ENCODE measurements at places on chromosomes 4 and X.

- no peak for DNase-seq
Measured at GRCh38 chrX:20230406-20230805, 36.3 kb downstream of the RPS6KA3 start.

DNA sequence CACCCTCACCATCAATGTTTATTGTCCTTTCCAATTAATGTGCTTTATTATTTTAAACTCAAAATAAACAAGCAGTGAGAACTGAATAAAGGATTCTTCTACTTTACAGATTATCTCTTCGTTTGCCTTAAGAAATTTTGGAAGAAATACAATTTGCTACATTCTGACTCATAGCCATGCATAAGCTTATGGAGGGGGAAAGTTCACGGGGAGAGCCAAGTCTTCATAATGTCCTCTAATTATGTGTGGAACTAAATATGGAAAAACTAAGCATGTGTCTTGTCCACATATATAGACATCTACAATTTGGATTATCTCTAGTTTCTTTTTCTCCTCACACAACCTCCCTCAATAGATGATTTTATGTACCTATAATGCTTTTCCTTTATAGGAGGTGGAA, 17.5 kb downstream of the CXCL13 start:
- DNase-seq: no peak

DNA sequence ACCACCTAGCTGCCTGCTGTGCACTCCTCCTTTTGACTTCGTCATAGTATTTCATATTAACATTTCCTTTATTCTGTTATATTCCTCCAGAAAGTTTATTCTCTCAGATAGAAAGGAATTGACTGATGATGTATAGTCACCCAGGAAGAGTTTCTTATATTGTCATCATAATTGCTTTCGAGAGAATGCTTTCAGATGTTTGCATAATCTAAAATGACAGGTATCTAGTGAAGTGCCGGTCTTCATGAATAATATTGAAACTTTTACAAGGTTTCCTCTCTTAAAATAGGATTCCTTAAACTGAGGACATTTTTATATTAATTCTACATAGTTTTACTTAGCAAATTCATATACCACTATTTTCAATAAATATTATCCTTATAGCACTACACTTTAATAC, 10.1 kb downstream of the SEC24D start:
- no peak for DNase-seq

DNA sequence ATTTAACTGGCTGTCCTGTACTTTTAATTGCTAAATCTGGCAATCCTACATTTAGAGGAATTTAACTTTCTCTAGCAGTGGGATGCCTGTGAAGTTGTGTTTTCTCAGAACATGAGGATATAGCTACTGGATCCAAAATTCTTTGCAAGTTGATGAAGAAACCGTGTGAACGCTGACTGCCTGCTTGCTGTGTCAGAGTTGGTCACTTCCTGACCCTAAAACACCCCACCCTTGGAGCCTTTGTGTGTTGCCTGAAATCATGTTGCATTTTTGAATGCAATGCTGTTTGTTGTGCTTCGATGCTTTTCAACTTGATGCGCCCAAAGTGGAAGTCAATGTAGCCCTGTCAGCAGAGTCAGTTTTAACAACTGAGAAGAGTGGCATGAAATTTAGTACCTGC, 211.2 kb downstream of the ANK2 start:
- DNase-seq: no peak

GRCh38 chr4:157992038-157992705, 180.7 kb downstream of the GASK1B start:
- DNase-seq: no peak

DNA sequence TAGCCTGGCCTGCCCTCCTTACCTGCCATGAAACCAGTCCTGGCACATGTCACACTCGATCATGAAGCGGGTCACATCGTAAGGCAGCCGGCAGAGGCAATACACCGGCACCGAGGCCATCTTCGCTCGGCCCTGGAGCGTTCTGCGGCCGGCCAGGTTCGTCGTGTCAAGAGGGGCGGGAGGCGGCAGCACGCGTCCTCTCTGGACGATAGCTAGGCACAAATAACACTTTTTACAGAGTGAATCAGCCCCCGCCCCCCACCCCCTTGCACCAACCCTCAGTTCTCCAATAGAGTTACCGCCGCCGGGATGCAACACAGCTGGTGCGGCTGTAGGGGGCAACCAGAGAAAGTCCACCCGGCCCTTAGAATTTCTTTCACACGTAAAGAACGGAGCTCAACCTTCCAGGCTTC, 1.7 kb downstream of the PHF8 start:
- peak; percentile 39 for DNase-seq

DNA sequence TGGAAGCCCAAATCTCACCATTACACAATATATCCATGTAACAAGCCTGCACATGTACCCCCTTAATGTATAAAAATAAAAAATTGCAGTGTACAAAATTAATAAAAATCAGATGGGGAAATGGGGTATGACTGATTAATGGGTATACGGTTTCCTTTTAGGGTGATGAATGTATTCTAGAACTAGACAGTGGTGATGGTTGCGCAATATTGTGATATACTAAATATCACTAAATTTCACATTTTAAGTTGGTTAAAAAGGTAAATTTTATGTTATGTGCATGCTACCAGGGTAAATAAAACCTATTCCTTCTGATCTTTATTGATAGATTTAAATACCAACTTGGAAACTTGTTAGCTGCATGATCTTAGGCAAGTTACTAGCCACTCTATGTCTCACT, 129.4 kb downstream of the SPANXA1 start:
- no peak for DNase-seq

DNA sequence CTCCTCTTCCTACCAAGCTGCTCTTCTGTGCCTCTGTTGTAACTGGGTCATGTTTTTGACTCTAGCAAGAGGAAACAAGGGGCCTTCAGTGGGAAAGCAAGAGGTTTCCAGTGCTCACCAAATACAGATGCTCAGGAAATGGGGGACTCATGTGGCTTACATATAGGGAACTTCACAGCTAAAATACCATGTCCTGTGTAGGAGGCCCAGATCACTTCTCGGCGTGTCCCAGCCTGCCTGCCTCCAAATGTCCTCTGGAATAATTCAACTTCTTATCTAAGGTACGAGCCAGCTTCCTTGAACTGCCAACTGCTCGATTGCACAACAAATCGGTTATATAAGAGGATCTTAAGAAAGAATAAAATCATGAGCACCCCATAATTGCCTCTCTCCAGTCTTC, 161.3 kb downstream of the KIT start:
- no peak for DNase-seq

GRCh38 chrX:19897091-19897490, 9.7 kb upstream of the SH3KBP1 start:
- no peak for DNase-seq

DNA sequence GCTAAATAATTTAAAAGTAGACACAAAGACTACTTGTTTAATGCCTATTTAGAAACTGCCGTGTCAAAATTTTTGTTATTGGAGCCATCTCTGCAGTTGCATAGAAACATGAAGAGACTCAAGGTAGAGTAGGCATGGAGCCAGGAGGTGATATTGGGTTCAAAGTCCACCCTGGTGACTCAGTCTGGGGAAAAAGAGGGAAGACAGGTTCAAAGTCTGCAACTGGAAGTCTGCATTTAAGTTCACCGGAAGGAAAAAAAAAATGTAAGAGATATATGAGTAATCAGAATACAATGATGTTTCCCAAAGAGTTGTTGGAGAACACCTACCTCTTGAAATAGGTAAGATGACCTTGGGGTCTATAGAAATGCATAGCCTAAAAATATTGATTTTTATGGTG, 67.4 kb upstream of the QRFPR start:
- no peak for DNase-seq

DNA sequence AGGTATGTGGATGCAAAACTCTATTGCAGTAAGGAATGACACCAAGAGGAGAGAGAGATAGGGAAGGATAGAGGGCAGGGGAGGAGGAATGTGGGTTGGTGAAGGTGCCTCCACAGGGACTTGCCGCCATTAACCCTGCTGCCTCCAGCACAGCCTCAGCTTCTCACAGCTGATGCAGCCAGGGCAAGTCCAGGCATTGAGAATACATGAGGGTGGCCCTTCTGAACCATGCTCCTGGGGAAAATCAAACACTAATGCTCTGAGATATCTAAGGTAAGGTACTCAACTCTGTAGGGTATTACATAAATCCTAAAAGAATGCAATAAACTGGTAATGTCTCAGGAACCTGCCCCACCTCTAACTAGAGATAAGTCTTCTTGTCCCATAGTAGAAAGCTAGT, 28.7 kb downstream of the UGT2B7 start:
- DNase-seq: no peak

GRCh38 chrX:31058284-31058683, 13.6 kb downstream of the FTHL17 start:
- DNase-seq: no peak

DNA sequence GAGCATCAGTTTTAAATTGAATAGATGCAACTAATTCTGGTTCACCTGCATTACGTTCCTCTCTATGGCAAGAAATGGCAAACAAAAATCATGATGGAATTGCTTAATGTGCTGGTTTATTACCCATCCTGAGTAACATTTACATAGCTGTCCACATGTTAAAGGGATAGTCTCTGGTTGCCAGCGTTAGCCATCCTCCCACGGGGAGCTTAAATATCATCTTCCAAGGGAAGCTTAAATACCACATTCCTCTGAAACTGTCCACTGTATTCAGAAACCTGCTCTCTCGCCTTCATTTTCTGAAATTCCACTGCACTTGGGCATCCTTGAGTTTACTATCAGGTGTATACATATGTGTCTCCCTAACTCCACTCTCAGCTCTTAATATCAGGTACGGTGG, 586.6 kb downstream of the TLL1 start:
- DNase-seq: no peak

GRCh38 chr4:42359711-42360110, 37.6 kb upstream of the SHISA3 start:
- no peak for DNase-seq

GRCh38 chr4:147492306-147492705, 11.4 kb downstream of the EDNRA start:
- DNase-seq: no peak

DNA sequence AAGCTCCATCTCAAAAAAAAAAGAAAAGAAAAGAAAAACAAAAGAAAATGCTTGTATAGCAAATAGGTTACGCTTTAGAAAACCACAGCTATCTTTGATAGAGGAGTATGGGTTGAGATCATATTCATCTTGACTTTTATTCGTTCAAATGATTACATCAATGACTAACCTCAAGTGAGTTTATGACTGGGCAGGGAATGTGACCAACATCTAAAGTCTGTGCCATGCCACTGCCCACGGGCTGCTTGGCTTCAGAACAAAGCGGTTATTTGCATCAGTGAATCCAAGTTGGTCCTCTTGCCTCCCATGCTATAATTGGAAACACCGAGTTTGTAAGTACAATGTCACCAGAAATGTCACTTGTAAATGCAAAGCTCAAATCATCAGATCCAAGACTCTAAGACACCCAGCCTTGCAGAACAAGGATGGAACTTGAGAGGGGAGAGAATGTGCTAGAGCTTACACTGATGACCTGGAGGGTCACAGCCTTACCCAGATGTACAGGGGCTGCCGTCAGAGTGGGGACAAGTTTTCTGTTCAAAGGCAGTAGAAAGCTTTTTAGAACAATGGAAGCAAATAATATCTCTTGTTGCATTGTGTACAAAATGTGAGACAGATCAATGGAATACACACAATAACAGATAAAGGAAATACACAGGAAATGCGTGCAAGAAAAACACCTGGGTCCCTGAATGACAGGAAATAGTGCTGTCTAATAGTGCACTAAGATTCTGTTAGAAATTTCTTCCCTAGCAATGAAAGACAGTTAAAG, 8.4 kb upstream of the OPN1LW start:
- peak; percentile 22 for DNase-seq

DNA sequence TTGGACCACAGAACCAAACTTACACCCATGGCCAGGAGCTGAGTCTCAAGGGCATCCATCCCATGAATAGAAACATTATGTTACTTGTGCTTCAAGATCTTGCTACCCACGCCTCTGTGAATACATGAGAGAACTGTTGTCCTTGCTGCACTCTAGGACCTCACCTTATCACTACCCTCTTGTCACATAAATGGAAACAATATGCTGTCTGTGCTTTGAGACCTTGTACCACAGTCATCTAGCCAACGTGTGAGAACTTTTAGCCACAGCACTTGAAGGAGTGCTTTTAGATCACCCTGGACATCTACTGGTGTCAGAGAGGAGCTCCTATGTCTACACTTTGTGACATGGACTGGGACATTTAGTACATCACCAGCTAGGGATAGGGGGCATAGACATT, 30.7 kb upstream of the HUWE1 start:
- DNase-seq: no peak

DNA sequence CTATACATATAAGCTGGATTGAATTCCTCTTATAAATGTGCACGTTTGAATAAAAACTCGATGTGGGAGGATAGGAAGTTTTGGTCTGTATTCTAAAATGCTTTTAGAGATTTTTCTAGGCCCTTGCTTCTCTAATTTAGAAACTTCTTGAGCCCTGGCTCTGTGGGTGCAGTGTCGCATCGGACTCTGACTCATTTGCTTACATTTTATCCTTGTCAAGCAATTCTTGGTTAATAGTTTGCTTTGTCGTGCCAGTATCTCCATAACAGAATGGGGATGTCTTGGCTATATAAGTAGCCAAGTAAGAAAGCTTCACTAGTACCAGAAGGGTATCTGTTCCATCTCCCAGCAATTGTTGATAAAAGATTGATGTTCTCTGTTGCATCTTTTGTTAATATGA, 10.7 kb downstream of the SGMS2 start:
- no peak for DNase-seq

DNA sequence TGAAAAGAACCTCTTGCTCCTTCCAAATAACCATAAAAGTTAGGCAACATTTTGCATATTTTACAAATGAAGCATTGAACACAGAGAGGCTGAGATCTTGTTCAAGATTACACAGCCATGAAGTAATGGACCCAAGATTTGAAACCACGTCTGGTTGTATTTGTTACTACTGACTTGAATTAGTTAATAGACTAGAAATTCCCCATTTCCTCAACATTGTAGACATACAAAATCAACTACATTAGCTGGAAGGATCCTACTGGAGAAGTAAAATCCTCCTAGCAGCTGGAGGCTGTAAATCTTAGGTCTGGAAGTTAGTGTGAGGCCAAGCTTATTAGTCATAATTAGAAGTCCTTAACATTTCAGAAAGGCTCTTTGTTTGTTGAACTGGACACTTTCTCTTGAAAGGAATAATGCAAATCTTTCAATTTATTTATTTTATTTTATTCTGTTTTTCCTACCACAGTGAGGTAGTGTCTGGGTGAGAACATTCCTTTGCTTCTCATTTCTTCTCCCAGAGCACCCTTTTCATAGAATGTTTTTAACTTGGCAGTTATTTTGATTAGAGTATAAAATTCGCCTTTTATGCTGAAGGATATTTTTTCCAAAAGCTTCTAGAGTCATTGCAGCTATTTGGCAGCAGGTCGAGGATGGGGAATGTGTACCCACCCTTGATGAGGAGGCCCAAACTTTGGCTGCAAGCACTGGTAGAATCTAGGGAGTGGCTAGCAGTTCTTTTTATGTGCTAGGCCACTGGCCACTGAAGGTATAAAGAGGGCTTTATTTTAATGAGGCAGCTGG, 62.0 kb upstream of the CLNK start:
- DNase-seq: no peak

DNA sequence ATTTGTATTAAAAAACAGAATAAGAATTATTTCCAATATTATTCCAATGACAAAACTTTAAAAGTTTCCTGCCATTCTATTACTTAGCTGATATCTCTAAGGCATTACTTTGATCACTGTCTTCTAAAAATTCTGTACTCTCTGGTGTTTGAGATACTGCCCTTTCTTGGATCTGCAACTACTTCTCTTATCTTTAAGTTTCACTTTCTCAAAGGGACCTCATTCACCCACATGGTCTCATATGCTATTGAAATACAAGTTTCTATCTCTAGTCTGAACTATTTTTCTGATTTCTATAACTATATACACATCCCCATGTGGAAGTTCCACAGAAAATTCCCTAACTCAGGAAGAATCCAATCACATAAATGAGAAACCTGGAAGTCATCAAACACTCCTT, 22.2 kb downstream of the TMPRSS11E start:
- DNase-seq: no peak
